ENCODE measurements at places on chromosomes 7 and 10. TPM values are rescaled to one million over a fixed set of nuclear protein-coding genes. Genes with fewer than 3 reads are reported as not detected.
A peak's percentile ranks its signal among the peaks of the same experiment; 100 is the strongest.

GRCh38 chr10:123537188-123537961 is 128.8 kb upstream of the GPR26 start:
- no peaks in the 10 kb centered on the region for H3K4me1 ChIP-seq
- no peaks in the 10 kb centered on the region for H3K36me3 ChIP-seq
- no peak for DNase-seq

DNA sequence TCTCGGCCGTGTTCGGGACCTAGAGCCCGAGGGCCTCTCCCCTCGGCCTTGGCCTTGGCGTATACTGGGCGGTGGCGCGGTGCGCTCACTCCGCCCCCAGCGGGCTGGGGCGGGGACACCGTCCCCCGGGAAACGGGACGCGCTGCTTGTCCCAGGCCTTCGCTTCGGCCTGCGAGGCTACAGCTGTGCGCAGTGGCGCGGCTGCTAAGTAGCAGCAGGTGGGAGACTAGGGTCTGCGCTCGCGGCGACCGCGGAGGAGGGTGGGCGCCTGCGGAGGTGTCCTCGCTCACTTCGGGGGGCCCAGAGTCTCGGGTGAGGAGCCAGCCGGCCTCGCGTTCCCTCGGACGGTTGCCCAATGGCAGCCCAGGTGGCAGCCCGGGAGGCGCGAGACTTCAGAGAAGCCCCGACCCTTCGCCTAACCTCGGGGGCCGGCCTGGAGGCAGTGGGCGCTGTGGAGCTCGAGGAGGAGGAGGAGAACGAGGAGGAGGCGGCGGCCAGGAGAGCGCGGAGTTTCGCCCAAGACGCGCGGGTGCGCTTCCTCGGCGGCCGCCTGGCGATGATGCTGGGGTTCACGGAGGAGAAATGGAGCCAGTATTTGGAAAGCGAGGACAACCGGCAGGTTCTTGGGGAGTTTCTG is at the start of gene DNAH11:
TSS of gene DNAH11 (plus strand) at position 149 of the 637 bp plus-strand sequence. CDS start at position 356, 207 bp downstream.
- no peak within 1 kb of the TSS for H3K27ac ChIP-seq
- peak within 1 kb of the TSS; percentile 73 for H3K4me3 ChIP-seq
- peaks cover 15% of the 10 kb centered on the region for H3K4me1 ChIP-seq
- DNase-seq, result peak; percentile 32

DNA sequence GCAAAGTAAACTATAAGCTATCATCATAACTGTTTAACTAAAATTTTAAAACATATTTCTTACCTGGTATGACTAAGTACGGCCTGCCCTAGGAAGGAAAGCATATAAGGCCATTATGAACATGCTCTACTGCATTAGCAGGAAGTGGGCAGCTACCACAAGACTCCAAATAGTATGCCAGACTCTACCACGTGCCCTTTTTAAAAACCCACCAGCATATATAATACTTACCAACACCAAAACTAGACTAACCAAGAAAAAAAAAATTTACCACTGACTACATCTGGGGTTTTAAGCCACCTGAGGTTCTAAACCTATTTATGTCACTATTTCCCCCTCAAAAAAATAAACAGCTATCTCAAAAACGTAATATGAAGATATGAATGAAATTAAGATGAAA is 30.1 kb downstream of the NUDCD3 start:
- peak overlapping the region; percentile 49 for H3K4me3 ChIP-seq
- H3K4me1 ChIP-seq, result peaks cover 73% of the 10 kb centered on the region
- peak; percentile 84 for DNase-seq
- peak overlapping the region; percentile 90 for H3K27ac ChIP-seq
- no peaks in the 10 kb centered on the region for H3K27me3 ChIP-seq

GRCh38 chr7:95867309-95867708 is 95.0 kb downstream of the DYNC1I1 start:
- DNase-seq, result no peak
- no peak overlapping the region for H3K27ac ChIP-seq
- H3K36me3 ChIP-seq, result no peaks in the 10 kb centered on the region
- no peaks in the 10 kb centered on the region for H3K4me1 ChIP-seq
- H3K4me3 ChIP-seq, result no peak overlapping the region

Gene PDK4
- total RNA-seq, result not detected

- H3K4me3 ChIP-seq, result no peak overlapping the region
- no peaks in the 10 kb centered on the region for H3K27me3 ChIP-seq
- no peaks in the 10 kb centered on the region for H3K4me1 ChIP-seq
- DNase-seq, result no peak
Measured at GRCh38 chr7:52685333-52685732, 350.1 kb upstream of the POM121L12 start.

Gene AKR1C4
- not detected for total RNA-seq

DNA sequence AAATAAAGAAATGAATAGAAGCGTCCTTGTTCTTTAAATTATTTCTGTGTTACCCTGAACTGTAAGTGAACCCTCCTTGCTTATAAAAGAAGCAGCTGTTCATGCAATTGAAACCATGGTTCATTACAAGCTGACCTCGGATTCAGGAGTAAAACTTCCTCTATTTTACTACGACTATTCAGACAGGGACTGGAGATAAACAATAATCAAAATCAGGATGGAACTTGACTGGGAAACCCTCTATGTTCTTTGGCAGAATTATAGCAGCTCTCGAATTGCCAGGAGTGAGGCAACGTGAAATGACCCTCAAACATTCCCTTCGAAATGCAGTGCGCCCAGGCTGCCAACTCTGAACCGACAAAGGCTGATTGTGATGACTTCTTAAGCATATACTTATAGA is 172.1 kb downstream of the CYP26A1 start:
- H3K4me3 ChIP-seq, result no peak overlapping the region
- no peak overlapping the region for H3K27ac ChIP-seq
- H3K4me1 ChIP-seq, result no peaks in the 10 kb centered on the region

DNA sequence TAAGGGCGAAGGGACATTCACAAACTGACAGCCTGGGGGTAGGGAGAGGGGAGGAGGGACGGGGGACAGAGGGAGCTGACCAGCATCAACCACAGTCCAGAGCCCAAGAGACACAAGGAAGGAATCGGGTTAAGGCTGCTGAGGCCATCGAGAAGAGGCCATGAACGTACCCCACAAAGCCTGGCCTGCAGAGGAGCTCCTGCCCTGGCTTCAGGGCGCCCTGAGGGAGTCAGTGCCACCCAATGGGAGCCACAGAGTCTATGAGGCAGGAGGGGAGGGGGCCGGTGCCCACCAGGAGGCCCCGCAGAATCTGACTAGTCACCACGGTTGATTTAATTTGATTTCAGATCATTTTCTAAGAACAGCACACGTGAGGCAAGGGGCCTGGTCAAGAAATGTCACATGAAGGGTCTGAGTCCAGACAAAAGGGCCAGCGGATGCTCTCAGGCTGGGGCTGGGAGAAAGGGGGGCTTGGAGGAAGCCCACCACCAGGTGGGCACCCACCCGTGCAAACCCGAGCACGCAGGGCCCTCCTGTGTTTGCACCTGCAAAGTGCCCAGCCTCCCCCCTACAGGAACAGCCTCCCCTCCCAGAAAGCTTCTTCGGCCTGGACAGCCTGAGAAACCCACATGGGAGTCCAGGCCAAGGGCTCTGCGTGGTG is 40.4 kb downstream of the CAMK2B start:
- H3K4me1 ChIP-seq, result no peaks in the 10 kb centered on the region
- no peaks in the 10 kb centered on the region for H3K36me3 ChIP-seq
- H3K27ac ChIP-seq, result no peak overlapping the region
- H3K27me3 ChIP-seq, result no peaks in the 10 kb centered on the region
- no peak overlapping the region for H3K4me3 ChIP-seq

GRCh38 chr10:59037018-59037389 is 139.4 kb upstream of the PHYHIPL start:
- no peaks in the 10 kb centered on the region for H3K36me3 ChIP-seq
- no peak overlapping the region for H3K4me3 ChIP-seq
- H3K4me1 ChIP-seq, result no peaks in the 10 kb centered on the region
- DNase-seq, result no peak
- H3K27me3 ChIP-seq, result no peaks in the 10 kb centered on the region
- no peak overlapping the region for H3K27ac ChIP-seq

DNA sequence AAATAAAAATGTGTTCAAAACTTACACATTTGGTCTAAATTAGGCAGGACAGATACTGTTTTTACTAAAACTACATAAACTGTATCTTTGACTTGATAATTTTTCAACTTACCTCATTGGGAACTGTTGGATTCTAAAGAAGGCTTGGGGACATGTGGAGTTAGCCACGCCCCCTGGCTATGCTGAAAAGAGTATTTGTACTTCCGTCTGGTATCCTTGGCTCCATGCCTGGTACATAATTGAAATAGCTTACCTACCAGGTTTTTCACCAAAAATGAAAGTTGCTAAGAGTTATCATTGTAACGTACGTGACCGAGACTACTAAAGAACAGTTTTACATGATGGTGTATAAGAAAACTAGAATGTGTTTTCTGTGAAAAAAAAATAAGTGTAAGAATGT is 604.8 kb upstream of the IGFBP3 start:
- H3K36me3 ChIP-seq, result no peaks in the 10 kb centered on the region
- DNase-seq, result no peak
- H3K27me3 ChIP-seq, result no peaks in the 10 kb centered on the region
- no peaks in the 10 kb centered on the region for H3K4me1 ChIP-seq
- H3K27ac ChIP-seq, result no peak overlapping the region
- no peak overlapping the region for H3K4me3 ChIP-seq

DNA sequence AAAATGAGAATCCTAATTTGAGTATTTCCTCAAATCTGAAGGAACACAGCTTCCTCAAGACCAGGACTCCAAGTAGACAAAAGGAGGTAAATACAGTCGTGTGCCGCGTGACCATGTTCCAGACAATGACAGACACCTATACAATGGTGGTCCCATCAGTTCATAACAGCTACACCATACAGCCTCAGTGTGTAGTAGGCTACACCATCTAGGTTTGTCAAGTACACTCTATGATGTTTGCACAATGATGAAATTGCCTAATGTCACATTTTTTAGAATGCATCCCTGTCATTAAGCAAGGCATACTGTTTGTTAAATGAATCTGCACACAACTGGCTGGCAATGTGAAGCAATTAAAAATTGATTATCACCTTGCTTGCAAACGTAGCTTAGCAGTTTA is 107.9 kb downstream of the PROSER2 start:
- DNase-seq, result no peak
- H3K27ac ChIP-seq, result no peak overlapping the region
- peaks cover 51% of the 10 kb centered on the region for H3K36me3 ChIP-seq

Gene GFRA1
- total RNA-seq, result not detected

DNA sequence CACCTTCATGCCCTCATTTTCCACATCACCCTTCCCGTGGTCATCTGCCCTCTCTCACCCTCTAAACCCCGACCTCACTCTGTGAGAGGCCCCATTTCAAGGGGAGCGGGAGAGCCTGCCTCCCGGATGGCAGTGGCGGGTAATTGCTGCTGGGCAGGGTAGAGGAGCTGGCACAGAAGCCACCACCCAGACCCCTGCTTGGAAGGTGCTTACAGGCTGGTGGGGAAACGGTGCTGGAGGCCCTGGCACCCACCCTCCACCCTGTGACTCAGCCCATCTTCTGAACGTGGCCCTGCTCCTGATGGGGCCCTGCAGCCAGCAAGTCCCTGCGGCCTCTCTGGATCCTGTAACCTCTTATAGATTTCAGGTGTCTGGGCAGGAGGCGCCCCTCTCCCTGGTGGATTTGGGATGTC is 10.6 kb upstream of the PWWP2B start:
- DNase-seq, result no peak
- H3K27ac ChIP-seq, result no peak overlapping the region
- H3K36me3 ChIP-seq, result no peaks in the 10 kb centered on the region
- H3K27me3 ChIP-seq, result no peaks in the 10 kb centered on the region
- peaks cover 8% of the 10 kb centered on the region for H3K4me1 ChIP-seq
- no peak overlapping the region for H3K4me3 ChIP-seq

- H3K4me3 ChIP-seq, result no peak overlapping the region
- no peak for DNase-seq
- no peaks in the 10 kb centered on the region for H3K27me3 ChIP-seq
- H3K4me1 ChIP-seq, result peaks cover 9% of the 10 kb centered on the region
- H3K27ac ChIP-seq, result no peak overlapping the region
Measured at GRCh38 chr7:44646921-44647636, 40.7 kb downstream of the OGDH start.

DNA sequence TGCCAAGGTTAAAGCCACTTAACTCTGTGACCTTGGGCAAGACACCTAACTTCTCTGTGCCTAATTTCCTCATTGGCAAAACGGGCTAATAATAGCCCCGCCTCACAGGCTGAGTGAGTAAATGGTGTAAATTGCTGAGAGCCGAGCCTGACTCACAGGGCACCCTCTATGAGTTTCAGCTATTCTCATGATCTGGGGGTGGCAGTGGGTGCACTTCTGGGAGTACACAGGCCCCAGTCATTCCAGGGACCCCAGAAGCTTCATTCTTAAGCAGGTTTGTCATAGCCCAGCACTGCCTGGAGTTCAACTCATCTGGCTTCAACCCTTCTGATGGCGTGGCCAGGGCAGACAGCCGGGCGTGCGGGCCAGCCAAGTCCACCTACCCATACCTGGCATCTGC is 137.2 kb downstream of the GRID1 start:
- H3K36me3 ChIP-seq, result no peaks in the 10 kb centered on the region
- DNase-seq, result no peak
- no peak overlapping the region for H3K27ac ChIP-seq
- H3K4me1 ChIP-seq, result no peaks in the 10 kb centered on the region
- H3K27me3 ChIP-seq, result no peaks in the 10 kb centered on the region
- H3K4me3 ChIP-seq, result no peak overlapping the region

- peak overlapping the region; percentile 64 for H3K4me3 ChIP-seq
- no peak for DNase-seq
- no peaks in the 10 kb centered on the region for H3K36me3 ChIP-seq
- H3K27me3 ChIP-seq, result no peaks in the 10 kb centered on the region
Measured at GRCh38 chr10:24951201-24952142, 934 bp downstream of the PRTFDC1 start.

Gene NYAP1
- 0.23 TPM for total RNA-seq

DNA sequence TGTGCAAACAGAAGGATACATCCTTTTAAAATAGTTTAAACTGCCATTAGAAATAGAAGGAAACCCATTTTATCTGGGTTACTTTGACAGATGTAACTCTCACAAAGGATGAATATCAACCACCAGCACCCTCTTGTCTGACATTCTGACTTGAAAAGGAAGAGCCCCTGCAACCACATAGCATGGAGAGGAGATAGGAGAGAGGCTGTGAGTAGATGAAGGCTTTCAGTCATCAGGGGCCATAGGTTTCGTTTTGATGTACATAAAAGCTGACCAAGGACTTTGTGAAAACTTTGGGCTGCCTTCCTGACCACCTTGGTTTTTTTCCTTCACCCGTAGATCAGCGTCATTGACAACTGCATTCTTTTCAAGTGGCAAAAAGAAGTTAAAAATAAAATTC is 211.6 kb upstream of the PRPS1L1 start:
- H3K4me3 ChIP-seq, result no peak overlapping the region
- DNase-seq, result no peak
- H3K36me3 ChIP-seq, result no peaks in the 10 kb centered on the region
- H3K27ac ChIP-seq, result no peak overlapping the region
- H3K4me1 ChIP-seq, result no peaks in the 10 kb centered on the region

Data from activated CD4-positive, alpha-beta T cell treated with anti-CD3 and anti-CD28 coated beads, Interleukin-2, amount 10 ng/mL, durations not matched to agents 7 days and 5 days (primary cell).